ENCODE measurements at places on chromosomes 12 and 14. TPM values are rescaled to one million over a fixed set of nuclear protein-coding genes. Genes with fewer than 3 reads are reported as not detected.

DNA sequence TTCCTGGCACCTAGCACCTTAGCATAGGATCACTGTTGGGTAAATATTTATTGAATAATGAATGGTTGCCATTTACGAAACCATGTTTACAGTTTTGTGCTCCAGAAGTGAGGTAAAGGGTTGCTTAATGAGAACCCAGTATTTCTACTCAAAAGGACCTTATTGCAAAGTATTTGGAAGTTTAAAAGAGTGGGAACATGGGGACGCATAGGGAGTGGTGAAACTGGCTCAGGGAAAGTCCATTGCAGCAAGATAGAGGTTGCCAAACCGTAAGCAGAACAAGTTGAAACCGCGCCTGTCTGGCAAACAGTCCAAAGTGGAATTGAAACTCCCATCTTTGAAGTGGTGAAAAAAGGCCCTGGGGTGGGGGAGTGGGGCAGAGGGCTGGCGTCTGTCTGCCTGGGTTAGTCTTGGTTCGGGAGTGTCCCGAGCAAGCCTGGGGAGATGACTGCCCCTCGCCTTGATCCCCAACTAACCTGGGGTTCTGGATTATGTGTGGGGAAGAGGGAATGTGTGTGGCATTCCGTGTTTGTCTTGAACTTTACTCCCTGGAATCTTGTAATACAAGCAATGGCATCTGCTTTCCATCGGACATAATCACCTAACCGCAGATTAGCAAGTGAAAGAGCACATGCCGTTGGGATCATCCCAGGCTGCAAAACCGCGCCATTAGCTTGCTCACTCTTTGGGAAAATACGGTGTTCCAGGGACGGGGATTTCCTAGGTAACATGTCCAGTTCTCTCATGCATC is 7.2 kb downstream of the ALDH2 start:
- no peak for DNase-seq

GRCh38 chr12:69555461-69555860 is 29.8 kb upstream of the CCT2 start:
- DNase-seq, result no peak

DNA sequence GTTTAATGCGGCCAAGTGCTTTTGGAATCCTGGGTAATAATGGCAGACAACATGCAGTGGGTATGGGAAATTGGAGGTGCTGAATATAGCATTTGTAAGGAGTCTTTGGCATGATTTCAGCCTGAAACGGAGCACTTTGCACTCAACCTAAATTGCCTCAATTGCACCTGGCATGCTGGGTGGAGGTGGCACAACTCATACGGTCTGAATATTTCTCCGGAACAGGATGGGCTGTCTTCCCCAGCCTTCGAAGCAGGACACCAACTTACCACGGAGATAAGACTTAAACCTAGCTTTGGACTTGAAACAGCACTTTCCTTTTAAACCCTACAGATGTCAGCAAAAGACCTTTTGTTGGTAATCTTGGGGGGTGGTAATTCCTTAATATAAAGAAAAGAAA is 153.7 kb upstream of the SRRM4 start:
- no peak for DNase-seq

DNA sequence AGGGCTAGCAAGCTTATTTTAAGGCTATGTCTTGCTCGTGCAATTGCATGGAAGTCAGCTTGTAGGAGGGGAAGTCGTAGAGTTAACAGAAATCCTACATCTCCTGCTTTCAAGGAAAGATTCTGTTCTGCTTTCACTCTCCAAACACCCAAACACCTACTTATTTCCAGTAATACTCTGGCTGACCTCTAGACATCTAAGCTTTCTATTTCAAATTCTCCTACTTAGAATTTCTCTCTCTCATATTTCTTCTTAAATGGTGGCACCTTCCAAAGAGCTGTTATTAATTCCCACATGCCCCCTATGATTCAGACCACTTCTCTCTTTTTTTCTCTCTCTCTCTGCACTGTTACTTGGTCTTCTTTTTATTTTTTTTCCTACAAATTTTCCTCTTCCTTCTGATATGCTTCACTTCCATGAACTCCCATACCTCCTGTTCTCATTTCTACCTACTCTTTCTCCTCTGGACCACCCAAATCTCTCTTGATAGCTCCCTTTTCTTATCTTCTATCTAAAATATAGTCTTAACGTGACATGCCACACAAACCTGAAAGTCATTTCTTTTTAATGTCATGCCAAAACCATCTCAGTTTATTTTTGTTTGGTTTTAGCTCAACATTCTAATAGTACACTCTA is 90.8 kb downstream of the RPS6KA5 start:
- no peak for DNase-seq

DNA sequence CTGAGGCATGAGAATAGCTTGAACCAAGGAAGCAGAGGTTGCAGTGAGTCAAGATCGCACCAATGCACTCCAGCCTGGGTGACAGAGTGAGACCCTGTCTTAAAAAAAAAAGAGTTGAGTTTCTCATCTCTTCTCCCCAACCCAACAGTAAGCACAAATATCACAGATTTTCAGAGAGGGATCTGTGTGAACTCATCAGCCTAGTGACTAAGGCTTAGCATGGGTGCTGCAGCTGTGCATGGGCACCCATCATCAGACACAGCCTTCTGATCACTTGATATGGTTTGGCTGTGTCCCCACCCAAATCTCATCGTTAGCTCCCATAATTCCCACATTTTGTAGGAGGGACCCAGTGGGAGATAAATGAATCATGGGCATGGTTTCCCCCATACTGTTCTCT is 298.9 kb downstream of the PCNX1 start:
- DNase-seq, result no peak

The STAT2 gene
- total RNA-seq, result 124 TPM

Data from activated CD4-positive, alpha-beta T cell treated with anti-CD3 and anti-CD28 coated beads for 36 hours (primary cell).